Thyroid gland (tissue), 4 donors: ENCODE measurements at places on chromosomes 3 and 15.

- DNase-seq: no peak
Observed at GRCh38 chr3:7439101-7439680, 578.3 kb downstream of the GRM7 start.

DNA sequence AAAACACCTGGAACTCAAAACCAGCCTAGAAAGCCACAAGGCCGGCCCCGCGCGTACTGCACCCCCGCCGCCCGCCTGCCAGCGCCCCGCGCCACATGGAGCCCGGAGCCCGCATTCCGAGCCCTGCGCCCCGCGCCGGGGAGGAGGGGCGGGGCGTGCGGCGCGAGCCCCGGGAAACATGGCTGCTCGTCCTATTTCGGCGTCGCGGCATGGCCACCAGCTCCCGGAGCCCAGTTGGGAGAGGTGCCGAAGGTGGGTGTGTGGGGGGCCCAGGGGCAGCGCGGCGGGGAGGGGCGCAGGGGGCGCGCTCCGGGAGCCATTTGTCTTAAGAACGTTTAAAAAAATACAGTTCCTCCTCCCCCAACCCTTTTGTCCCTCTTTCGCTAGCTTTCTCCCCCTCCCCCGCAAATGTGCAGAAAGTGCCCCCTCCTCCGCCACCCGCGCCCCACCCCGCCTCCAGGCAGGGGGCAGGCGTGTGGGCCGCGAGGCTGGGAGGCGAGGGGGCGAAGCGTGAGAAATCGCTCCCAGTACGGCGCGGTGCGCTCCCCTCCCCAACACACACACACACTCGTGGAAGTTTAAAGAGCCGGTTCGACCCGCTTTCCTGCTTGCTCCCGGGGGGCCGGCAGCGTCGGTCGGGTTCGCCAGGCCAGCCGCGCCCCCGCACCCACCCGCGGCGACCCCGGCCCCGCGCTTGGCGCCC, 2.5 kb downstream of the ANP32A start:
- peak; percentile 70 for DNase-seq

DNA sequence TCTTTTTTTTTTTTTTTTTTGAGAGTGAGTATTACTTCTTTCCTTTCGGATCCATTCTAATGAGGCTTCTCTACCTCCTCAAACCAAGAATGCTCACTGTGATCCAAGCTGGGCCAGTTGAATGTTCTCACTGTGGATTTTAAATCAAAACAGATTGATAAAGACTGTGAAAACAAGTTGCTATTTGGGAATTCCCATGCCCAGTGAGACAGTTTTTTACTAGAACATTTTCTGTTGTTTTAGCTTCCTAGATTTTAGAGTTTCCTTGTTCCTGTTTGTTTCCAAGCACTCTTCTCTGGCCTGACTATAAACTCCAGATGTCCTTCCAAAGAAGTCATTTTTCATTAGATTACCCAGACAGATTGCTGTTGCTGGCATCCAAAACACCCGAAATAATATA, 60.1 kb upstream of the GALNT15 start:
- no peak for DNase-seq

DNA sequence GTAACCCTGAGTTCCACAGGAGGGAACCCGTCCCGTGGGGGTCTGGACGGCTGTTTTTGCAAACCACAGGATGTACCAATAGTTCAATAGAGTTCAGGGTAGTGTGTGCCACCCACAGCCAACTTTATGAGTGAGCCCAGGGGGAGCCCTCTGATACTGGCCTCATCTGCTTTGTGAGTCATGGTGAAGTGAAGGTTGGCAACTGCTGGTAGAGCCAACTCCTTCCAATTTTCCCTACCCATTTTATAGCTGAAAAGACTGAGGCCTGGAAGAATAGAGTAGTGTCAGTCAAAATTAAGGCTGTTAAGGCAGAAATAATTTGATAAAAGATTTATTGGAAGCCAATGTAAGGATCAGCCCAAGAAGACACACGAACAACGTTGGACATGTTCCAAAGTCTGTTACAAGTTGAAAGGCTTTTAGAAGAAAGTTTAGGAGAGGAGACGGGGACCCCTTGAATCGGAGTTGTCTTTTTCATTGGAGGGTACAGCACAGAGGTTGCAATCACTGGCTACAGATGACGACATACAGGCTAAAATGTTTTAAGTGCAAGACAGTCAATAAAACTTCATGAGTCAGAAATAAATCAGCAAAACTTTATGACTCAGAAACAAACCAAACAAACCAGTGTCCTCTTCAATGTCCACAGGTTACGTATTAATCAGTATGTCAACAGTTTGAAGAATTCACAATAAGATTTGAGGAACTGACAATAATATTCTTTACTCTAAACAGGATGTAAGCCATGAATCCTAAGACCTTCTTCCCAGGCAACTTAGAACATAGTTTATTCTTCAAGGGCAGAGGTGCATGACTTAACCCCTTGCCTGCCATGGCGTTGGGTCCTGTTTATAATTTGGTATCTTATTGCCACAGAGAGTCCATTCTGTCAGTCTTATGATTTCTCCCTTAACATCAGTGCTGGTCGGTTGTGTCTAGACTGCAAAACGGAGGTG, 62.9 kb upstream of the NR2E3 start:
- DNase-seq: no peak

DNA sequence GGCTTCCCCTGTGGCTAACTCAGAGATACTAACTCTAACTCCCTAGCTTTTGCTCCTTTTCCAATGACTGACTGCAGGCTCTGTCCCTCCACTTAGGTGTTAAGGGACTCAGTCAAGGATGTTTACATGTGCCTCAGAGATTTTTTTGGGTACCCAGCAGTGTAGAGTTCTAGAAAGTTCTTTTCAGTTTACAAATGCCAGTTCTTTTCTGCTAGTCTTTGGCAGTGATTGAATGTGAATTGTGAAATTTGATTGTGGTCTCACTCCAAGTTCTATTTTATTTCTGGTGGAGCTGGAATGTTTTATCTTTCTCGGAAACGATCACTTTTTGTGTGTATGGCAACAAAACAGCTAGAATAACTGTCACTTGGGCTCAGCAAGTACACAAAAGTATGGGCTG, 60.6 kb downstream of the IL1RAP start:
- DNase-seq: no peak

GRCh38 chr3:143358155-143358792, 238.7 kb downstream of the CHST2 start:
- DNase-seq: no peak

DNA sequence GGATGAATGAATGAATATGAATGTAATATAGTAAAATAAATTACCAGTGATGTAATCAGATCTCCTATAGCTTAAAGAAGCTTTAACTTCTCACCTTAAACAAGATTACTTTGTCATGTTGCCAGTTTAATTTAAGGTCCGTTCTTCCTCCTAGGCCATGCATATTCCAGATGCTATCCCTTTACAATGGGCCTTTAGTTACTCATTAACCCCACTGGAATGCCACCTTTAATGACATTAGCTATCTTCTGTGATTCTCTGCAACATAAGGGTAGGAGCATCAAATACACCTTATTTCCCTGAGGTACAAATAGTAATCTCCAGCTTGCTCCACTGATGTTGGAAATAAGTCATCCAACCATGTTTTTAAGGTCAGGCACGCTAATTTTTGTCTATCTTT, 63.0 kb upstream of the TIMP4 start:
- DNase-seq: no peak

GRCh38 chr3:172102123-172102882, 62.9 kb downstream of the FNDC3B start:
- peak; percentile 33 for DNase-seq

DNA sequence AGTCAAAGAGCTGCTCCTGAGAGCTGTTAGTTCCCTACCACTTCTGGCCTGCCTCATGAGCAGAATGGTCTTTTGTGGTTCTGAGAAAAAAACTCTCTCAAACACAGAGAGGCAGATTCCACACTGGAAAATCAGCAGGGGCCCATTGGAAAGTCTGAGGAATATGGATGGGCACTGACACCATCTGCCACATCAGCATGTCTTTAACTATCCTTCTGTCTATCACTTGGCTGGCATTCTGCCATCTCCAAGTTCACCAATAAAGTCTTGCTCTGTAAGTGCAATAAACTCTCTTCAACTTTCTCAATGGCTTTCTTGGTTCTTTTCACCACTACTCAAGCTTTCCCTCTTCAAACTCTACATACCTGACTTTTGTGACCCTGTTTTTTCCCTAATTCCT, 101.3 kb upstream of the GALNT15 start:
- no peak for DNase-seq

GRCh38 chr3:15887261-15887660, 89.5 kb upstream of the ANKRD28 start:
- no peak for DNase-seq

DNA sequence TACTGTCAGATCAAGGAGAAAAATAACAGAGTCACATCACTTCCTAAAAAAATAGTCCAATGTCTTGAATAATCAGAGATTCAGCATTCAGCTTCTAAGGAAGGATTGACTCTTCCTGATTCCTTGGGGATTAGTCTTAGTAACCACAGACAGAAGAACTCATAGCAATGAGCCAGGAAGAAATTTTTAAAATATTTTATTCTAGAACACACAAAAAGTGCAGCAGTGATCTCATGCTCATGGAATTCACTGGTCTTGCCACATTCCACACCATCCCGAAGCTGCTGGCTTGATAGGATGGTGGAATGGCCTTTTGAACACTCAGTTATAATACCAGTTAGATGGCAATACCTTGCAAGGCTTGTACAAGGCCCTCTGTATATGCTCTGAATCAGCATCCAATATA, 43.0 kb upstream of the ABI3BP start:
- DNase-seq: peak; percentile 81

- DNase-seq: no peak
Observed at GRCh38 chr3:152322756-152323155, 54.0 kb downstream of the MBNL1 start.

GRCh38 chr15:89038146-89038545, 50.1 kb upstream of the ABHD2 start:
- no peak for DNase-seq

- DNase-seq: no peak
Observed at GRCh38 chr3:146523531-146523930, 20.9 kb downstream of the PLSCR1 start.

GRCh38 chr15:100847194-100847593, 32.4 kb upstream of the ALDH1A3 start:
- no peak for DNase-seq

DNA sequence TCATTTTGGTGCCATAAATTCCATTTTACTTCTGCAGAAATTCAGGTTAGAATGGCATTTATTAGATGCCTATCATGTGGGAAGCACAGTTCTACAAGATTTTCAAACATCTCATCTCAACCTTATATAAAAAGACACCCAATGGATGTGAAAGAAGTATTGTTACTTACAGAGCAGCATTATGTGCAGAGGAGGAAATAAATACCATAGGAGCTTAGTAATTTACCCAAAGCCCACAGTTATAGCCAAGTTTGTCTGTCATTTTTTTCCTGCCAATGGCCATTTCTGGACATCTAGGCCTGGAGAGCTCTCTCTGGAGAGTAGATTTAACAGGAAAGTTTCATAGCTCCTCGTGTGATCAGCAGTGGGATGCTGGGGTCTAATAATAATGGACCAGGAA, 659.4 kb upstream of the NAALADL2 start:
- DNase-seq: no peak

- DNase-seq: no peak
Observed at GRCh38 chr3:149686996-149687395, 29.2 kb upstream of the WWTR1 start.

DNA sequence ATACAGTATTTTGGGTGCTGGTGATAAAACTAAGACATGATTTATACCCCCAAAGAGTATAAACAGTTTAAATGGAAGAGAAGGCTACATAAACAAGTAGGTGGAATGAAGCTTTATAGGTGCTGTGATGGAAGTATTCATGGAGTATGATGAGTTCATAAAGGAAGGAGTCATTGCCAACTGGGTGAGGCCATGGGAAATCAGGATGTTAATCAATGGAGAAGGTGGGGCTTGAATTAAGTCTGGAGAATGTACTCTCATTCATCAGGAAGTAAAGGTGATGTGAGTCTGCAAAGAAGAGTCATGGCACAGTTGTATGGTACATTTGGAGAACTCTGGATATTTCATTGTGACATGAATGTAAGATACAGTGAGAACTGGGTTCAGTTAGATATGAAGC, 147.5 kb upstream of the MME start:
- no peak for DNase-seq

- DNase-seq: no peak
Observed at GRCh38 chr3:85041562-85042055, 82.8 kb downstream of the CADM2 start.

DNA sequence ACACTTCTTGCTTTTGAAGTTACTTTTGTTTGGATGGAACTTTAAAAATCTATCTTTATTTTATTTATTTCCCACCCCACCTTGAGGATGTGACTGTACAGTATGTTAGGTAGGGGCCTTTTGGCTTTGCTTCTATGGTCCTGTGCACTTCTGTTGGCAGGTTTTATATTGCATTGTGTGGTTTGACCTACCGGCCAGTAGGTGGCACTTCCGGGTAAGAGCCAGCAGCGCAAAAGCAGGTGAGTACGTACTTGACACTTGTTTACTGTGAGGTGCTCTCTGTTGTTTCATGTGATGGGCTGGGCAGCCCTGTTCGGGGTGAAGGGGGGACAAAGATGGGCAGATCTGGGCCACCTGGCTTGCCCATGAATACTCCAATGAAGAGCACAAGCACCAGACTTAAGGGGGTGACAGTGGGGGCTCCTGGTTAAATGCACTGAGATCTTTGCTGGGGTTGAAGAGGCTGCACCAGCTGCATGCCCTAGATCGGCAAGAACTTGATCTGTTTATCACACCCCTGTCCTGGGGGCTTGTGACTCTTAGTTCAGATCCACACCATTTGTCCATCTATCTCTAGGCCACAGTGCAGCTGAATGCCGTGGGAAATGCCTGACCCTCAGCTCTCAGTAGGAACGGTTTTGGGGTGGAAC, 131.6 kb downstream of the NLGN1 start:
- peak; percentile 52 for DNase-seq

DNA sequence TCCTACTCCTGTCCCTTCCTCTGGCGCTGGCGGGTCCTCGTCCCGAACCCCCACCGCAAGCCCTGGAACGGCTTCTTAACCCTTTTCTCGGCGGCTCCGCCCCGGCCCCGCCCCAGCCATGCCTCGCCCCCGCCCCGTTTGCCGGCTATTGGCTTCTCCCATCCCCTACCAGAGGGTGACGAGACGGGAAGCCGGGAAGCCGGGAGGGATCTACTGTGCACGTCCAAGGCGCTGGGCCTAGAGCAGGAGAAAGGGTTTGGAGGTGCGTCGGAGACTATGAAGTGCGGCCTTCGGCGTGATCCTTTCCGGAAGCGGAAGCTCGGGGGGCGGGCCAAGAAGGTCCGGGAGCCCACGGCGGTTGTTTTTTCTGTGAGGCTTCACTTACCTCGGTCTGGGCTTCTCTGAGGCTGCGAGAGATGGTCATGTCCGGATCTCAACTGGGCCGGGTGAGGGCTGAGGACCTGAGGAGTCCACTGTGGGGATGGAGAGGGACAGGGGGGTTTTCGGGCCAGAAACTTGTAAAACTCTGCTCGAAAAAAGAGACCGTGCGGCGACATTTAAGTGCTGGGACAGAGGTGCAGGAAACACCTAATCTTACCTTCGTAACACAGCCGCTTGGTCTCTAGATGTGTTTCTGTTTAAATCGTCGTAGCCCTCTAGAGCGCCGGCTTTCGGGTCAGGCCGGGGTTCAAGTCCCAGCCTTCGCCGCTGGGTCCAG, 21.4 kb downstream of the ROPN1B start:
- peak; percentile 83 for DNase-seq

- no peak for DNase-seq
Observed at GRCh38 chr3:188698436-188698835, 473.3 kb upstream of the TPRG1 start.

GRCh38 chr3:12154151-12154550, 4.6 kb downstream of the TIMP4 start:
- DNase-seq: no peak

- DNase-seq: no peak
Observed at GRCh38 chr15:50925281-50925680, 16.8 kb downstream of the AP4E1 start.

GRCh38 chr15:43406808-43407207, 35.9 kb downstream of the TUBGCP4 start:
- DNase-seq: no peak
